ENCODE measurements at places on chromosomes 7 and 10.

DNA sequence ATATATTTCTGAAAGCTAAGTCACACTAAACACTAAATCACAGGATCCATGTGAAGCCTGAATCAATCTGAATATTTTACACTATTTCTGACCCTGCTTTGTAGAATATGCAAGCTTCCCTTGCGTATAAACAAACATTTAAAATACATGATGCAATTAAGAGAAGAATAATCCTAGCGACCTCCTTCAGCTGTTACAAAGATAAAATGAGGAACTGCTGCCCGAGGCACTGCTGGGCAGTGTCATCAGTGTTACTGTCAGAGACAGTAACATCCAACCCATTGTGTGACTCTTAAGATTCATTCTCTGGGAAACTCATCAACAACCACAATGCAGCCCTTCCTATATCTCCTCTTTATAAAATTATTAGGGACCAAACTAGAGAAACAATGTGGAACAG lies 61.6 kb downstream of the COBL start:
- no peak overlapping the region for H3K4me3 ChIP-seq
- 0 out of 2 replicates have a peak overlapping the region, but pooled peaks have one; percentile 19 for H3K27ac ChIP-seq
- H3K36me3 ChIP-seq, result no peaks in the 10 kb centered on the region
- H3K4me1 ChIP-seq, result peaks cover 18% of the 10 kb centered on the region
- DNase-seq, result no peak
- H3K27me3 ChIP-seq, result no peaks in the 10 kb centered on the region

DNA sequence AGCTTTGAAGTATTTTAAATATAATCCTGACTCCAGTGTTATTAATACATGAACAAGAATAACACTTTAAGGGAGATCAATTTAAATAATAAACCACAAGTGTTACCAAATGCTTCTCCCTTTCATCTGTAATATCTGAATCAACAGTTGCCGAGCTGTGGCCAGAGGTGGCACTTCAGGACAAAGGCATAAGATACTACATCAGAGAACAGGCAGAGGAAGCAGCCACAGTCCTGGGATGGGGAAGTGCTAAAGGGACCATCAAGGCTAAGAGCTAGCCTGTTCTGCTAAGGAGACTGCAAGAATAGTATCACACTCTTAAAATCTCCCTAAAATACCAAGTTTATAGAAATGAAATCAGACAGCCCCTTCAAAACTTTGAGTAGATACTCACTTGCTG lies 378.2 kb upstream of the PRKCQ start:
- H3K27ac ChIP-seq, result no peak overlapping the region
- H3K36me3 ChIP-seq, result no peaks in the 10 kb centered on the region
- peaks cover 9% of the 10 kb centered on the region for H3K4me1 ChIP-seq

DNA sequence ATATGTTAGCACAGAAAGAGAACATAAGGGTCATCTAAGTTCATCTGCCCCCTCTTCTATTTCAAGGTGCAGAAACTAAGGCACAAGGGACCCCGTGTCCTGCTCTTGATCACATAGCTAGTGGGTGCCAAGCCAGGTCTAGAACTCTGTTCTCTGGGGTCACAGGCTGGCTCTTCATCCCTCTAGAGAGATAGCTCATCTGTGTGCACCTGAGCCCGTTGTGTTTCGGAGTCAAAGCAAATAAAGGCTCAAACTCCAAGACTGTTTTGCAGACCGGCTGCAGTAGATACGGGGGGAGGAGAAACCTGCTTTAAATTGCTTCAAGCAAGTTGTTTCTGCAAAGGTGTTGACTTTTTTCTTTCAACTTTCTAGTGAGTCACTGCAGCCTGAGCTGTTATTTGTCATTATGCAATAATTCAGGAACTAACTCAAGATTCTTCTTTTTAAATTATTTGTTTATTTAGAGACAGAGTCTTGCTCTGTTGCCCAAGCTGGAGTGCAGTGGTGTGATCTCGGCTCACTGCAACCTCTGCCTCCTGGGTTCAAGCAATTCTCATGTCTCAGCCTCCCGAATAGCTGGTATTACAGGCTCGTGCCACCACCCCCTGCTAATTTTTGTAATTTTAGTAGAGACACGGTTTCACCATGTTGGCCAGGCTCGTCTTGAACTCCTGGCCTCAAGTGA lies 6.5 kb downstream of the BLVRA start:
- H3K36me3 ChIP-seq, result no peaks in the 10 kb centered on the region
- H3K27ac ChIP-seq, result no peak overlapping the region
- no peak overlapping the region for H3K4me3 ChIP-seq
- peaks cover 5% of the 10 kb centered on the region for H3K27me3 ChIP-seq

- peaks cover 38% of the 10 kb centered on the region for H3K27me3 ChIP-seq
- peak; percentile 74 for DNase-seq
- no peak overlapping the region for H3K27ac ChIP-seq
- 0 out of 2 replicates have a peak, but pooled peaks cover 2% of the 10 kb centered on the region for H3K4me1 ChIP-seq
- H3K4me3 ChIP-seq, result peak overlapping the region; percentile 39
These were observed 24.8 kb upstream of the FFAR4 start for GRCh38 chr10:93541402-93542357.

DNA sequence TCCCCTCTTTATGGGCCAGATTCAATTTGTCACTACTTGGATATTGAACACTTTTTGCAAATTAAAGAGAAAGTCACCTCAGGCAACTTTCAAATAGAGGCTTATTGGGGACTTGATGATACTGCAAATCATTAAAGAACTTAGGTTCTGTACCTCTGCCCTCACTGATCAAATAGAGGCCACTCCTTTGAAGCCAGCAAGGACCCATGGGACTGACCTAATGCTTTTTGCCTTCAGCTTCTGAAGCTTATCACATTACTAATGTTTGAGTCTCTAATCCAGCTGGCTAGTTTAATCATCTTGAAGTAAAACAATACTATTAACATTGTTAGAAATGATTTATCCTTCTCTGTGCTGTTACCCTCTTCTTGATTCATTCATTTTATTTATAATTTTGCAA lies 93.0 kb upstream of the ZNF800 start:
- H3K4me3 ChIP-seq, result no peak overlapping the region
- no peaks in the 10 kb centered on the region for H3K36me3 ChIP-seq
- H3K27me3 ChIP-seq, result peaks cover 48% of the 10 kb centered on the region
- no peak overlapping the region for H3K27ac ChIP-seq

DNA sequence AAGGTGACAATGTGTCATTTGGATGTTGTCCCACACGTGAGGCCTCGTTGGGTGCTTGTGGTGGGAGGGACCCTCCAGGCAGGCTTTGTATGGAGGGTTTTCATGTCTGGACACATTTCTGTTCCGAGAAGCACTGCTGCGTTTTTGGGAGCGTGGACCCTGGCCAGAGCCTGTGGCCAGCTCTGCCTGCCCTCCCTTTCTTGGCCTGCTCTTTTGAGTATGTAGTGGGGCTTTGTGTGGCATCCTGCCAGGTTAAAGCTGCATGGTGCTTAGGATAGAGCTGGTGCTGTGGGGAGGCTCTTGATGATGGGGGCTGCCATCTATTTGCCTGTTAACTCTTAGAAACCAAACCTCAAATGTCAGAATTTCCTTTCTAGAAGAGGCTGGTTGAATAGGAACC lies 45.7 kb downstream of the GLRX3 start:
- DNase-seq, result no peak
- H3K27ac ChIP-seq, result no peak overlapping the region
- H3K4me1 ChIP-seq, result no peaks in the 10 kb centered on the region
- peaks cover 57% of the 10 kb centered on the region for H3K36me3 ChIP-seq
- H3K27me3 ChIP-seq, result no peaks in the 10 kb centered on the region

GRCh38 chr7:111215550-111215949 lies 124.6 kb downstream of the LRRN3 start:
- no peak for DNase-seq
- no peak overlapping the region for H3K27ac ChIP-seq
- H3K4me3 ChIP-seq, result no peak overlapping the region
- no peaks in the 10 kb centered on the region for H3K27me3 ChIP-seq
- peaks cover 9% of the 10 kb centered on the region for H3K4me1 ChIP-seq

GRCh38 chr7:142440219-142440905 lies 182.5 kb upstream of the PRSS58 start:
- H3K4me3 ChIP-seq, result no peak overlapping the region
- DNase-seq, result no peak
- no peaks in the 10 kb centered on the region for H3K36me3 ChIP-seq
- H3K4me1 ChIP-seq, result peaks cover 30% of the 10 kb centered on the region
- no peaks in the 10 kb centered on the region for H3K27me3 ChIP-seq
